ENCODE measurements at places on chromosomes 16 and 17. TPM values are rescaled to one million over a fixed set of nuclear protein-coding genes. Genes with fewer than 3 reads are reported as not detected.
A peak's percentile ranks its signal among the peaks of the same experiment; 100 is the strongest.

Gene KLHL10
- not detected for total RNA-seq

Gene ZPBP2
- total RNA-seq = not detected

Gene KRT28
- not detected for total RNA-seq

Gene NFATC2IP
- total RNA-seq = 15.2 TPM

Gene SKAP1
- total RNA-seq = 20.9 TPM

Gene WNK4
- total RNA-seq = 0.53 TPM

Gene TPSD1
- total RNA-seq = not detected

Gene SNAI3
- 0.43 TPM for total RNA-seq

Gene MLST8
- 16.9 TPM for total RNA-seq

Gene SLC43A2
- 3.1 TPM for total RNA-seq

Gene SMPD3
- total RNA-seq = 32.7 TPM

Gene RNF222
- total RNA-seq = not detected

Gene SLC47A2
- not detected for total RNA-seq

Gene TPSB2
- total RNA-seq = 1.6 TPM

Gene MYH2
- not detected for total RNA-seq

Gene SMTNL2
- not detected for total RNA-seq

DNA sequence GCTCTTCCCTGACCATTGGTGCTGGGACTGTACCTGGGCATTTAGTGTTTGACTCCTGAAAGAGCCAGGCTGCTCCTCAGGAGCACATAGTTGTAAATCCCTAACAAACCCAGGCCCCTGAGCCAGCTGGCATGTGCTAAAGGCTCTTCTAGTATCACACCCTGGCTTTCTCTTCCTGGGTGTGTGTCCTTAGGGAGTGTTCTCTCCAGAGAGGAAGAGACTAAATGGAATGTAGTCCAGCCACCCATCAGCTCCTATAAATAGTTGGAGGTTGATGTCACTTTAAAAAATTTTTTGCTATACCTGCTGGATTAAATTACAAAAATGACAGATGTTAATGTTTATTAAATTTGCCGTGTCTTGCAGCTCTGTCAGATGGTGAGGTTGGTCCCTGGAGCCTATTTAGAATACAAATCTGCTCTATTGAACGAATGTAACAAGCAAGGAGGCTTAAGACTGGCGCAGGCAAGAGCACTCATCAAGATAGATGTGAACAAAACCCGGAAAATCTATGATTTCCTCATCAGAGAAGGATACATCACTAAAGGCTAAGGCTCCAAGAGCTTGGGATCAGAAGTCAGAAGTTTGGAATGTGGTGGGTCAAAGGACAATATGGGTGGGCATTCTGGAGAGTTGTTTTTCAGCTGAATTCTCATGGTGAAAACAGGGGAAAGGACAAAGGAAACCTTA is 13.1 kb upstream of the DUSP14 start:
- no peak for DNase-seq

- DNase-seq = no peak
Observed at GRCh38 chr16:13084331-13084730, 182.9 kb downstream of the SHISA9 start.

GRCh38 chr17:62882878-62883277 is 74.8 kb upstream of the MARCHF10 start:
- DNase-seq = no peak

GRCh38 chr17:71914812-71915211 is 206.0 kb upstream of the SOX9 start:
- DNase-seq = no peak

DNA sequence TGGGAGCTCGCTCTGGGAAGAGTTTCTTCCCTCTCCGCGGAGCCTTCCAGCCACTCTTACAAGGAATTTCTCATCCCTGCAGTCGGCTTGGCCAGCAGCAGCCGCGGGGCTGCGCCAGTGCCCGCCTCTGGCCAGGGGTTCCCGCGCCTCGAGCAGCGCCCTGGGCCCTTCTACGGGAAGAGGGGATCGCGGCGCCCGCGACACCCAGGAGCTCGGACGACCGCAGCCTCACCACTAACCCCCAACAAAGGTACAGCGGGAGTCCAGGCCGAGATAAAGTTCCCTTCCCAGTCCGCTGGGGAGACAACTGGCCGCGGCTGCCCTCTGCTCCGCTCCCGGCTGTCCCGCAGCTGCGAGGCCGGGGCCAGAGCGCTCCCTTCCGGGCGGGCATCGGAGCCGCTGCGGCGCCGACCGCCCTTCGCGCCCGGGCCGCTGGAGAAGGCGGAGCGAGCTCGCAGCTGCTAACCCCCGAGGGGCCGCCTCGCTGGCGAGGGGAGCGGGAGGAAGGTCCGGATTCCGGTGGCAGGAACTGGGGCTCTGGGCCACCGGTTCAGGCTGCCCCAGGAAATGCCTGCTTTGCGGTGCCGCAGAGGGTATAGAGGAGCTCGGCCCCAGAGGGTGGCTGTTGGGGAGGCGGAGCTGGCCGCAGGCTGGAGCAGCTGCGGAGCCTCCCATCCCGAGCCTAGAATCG is 3.6 kb upstream of the HS3ST3B1 start:
- peak; percentile 75 for DNase-seq

GRCh38 chr17:60167065-60167741 is 17.4 kb downstream of the CA4 start:
- no peak for DNase-seq

DNA sequence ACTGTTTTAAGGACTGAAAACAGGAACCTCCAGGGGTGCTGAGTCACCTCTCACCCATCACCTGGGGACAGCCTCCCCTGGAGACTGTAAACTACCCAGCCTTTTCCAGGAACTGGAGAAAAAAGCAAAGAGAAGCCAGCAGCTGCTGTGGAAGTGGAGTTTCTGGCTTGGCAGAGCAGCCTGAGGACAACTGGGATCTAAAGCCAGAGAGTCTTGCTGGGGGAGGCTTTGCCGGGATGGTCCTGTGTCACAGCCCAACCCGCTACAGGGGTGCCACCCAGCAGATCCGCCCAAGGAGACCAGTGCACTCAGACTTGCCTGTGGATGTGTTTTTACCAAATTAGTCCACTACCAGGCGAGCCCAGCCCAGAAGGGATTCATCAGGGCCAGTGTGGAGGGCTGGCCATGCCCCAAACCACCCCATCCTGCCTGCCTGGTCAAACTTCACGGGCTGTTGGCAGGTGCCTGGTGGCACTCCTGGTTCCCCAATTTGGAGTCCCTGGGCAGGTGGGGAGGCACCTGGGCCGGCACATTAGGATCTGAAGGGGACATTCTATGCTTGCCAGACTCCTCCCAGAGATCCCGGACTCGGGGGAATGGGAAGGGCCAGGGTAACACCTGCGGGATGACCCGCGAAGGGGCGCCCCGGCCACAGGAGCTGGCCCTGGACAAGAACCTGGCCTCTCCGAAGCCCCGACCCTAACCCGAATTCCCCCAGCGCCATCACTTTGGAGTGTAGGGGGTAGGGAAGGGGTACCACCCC is 771 bp downstream of the MSRB1 start:
- peak; percentile 63 for DNase-seq

DNA sequence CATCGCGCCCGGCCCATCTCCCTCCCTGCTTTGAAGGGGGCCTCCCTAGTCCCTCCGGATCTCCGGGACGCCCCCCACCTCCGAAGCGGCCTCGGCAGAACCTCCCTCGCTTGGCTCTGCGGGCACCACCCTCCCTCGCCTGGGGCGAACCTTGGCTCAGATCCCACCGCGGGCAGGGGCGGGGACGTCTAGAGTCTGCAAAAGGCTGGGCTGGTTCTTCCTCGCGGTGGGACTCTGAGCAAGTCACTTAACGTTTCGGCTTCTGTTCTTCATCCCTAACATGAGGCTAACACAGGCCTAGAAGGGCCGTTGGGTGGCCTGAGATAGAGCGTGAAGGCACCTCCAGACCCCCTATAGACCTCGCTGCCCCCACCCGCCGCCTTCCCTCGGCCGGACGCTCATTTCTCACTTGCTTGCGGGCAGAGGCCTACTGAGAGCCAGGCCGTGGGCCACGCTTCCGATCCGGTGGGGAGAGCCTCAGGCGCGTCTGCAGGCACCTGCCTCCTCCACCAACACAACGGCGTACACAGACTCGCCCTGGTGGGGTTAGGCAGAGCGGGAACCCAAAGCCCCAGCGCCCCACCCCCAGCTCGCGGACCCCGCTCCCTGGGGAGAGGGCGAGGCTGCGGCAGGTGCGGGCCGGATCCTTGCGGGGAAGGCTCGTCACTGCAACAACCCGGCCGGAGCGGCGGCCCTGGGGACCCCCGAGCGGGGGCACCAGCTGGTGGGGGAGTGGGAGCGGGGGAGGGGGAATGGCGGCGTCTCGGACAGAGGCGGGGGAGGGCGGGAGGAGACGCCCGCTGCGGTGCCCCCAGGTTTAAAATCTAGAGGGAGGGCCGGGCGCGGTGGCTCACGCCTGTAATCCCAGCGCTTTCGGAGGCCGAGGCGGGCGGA is 5.4 kb downstream of the MYO1C start:
- DNase-seq = no peak

GRCh38 chr17:70225276-70225675 is 55.9 kb downstream of the KCNJ2 start:
- no peak for DNase-seq

DNA sequence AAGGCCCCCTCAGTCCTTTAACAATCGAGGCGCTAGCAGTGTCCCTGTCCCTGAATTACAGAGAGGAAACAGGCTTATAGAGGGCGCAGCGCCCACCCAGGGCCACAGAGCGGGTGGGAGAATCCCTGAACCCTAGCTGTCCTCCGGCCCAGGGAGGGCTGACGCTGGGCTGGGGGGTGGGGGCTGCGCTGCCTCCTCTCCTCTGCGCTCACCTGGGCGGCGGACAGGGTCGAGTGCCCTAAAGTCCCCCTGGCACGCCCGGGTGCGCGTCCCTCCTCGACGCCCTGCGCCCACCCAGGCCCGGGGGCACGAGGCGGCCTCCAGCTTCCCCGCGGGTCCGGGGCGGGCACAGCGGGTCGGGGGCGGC is 200.4 kb upstream of the N4BP1 start:
- DNase-seq = no peak

DNA sequence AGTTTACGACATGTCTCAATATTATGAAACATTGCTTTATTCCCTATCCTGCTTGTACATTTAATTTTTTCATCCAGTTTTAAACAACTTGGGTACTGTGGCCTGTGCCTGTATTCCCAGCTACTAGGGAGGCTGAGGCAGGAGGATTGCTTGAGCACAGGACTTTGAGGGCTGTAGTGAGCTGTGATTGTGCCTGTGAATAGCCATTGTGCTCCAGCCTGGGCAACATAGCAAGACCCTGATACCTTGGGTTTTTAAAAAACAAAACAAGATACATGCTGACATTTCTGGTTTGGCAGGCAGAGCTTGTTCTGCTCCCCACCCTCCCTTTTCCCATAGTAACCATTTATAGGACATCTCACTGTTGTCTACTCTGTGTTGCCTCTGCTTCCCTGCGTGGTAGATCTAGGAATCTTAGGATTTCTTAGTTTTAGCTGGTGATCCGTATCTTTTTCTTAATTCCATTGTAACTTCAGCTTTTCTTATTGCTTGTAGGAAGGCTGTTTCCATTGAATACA is 35.6 kb downstream of the TENT4B start:
- DNase-seq = no peak

- peak; percentile 39 for DNase-seq
Observed at GRCh38 chr16:85419503-85420408, 193.4 kb upstream of the GSE1 start.

- DNase-seq = no peak
Observed at GRCh38 chr16:52529226-52529625, 17.7 kb downstream of the TOX3 start.

DNA sequence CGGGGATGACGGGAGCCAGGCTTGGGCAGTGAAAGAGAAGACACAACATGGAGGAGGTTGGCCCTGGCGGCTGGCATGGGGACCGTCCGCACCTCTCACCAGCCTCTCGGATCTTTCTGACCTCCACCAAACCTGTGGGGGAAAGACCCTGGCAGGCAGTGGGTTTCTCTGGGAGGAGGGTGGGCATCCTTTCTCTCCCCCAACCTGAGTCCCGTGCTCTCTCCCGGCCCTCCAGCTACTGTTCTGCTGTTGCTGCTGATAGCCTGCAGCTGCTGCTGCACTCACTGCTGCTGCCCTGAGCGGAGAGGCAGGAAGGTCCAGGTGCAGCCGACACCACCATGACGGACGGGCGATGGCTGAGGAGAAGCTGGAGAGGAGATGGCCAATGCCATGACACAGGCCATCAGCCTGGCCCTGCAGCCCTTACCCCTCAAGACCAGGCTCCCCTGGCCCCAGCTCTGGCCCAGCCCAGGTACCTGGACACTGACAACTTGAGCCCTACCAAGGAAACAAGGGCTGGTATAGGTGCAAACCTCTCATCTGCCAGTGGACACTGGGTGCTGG is 7.4 kb downstream of the SMIM5 start:
- DNase-seq = no peak

DNA sequence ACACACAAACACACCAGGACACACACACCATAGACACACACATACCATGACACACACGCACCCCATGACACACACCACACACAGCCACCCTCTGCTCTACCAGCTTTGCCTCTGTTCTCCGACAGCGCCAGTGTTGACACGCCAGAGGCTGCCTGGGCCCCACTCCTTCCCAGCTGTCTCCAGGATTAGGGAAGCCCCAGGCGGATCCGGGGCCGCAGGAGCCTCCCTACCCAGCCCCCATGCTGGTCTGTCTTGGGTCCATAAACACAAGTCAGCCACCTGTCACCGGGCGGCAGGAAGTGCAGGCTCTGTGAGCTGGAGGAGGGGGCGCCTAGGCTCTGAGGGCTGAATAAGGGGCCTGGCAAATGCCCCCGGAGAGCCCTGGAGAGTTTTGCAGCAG is 10.5 kb downstream of the TBC1D16 start:
- no peak for DNase-seq

DNA sequence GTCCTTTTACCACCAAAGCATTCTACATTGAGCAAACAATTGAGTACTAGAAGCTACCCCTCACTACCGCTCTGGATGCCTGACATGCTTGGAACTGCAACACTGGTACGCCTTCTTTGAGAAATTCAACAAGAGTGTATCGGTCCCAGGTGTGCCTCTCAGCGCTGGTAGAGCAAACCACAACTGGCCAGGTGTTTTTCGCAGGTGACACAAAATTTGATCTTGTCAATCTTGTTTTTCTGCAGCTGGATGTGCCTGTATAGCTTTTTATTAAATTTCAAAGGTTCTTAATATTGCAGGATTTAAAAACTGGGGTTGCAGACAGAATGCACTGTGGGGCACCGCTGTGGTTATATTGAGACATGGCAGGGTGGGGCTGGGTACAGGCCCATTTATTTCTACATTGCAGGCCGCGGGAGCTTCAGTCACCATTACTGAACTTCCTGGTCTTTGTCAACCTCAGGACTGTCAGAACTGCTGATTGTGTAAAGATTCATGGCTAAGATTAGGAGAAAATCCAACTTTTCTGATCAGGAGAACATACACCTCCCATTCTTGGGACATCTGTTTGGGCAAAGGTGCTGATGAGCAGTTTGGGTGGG is 4.5 kb upstream of the SNX20 start:
- no peak for DNase-seq

DNA sequence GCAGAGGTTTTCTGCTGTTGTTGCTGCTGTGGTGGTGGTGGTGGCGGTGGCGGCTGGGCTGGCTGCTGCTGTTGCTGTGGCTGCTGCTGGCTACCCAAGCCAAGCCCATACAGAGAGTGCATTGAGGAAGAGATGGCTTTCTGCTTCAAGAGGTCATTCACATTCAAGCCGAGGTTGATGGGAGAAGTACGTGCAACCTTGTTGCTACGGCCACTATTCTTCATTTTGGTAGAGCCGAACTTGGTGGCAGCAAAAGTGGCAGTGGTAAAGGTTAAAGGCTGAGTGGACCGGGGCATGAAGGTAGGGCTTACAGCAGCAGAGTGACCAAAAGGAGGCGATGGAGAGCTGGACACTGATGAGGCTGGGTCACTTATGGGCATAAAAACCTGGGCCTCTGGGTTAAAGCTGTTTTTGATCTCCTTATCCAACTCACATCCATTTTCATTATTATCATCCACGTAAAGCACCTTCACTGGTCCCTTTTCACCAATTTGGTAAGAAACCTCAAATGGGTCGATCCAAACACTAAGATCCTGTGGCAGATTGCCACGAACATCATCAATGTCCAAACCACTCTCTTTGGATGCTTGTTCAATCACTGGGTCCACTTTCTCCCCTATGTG is 2.8 kb downstream of the TOB1 start:
- no peak for DNase-seq
